ENCODE measurements at places on chromosomes 1 and 21.

- DNase-seq, result no peak
These were observed 1.8 kb downstream of the ARNT start for GRCh38 chr1:150874455-150875196.

DNA sequence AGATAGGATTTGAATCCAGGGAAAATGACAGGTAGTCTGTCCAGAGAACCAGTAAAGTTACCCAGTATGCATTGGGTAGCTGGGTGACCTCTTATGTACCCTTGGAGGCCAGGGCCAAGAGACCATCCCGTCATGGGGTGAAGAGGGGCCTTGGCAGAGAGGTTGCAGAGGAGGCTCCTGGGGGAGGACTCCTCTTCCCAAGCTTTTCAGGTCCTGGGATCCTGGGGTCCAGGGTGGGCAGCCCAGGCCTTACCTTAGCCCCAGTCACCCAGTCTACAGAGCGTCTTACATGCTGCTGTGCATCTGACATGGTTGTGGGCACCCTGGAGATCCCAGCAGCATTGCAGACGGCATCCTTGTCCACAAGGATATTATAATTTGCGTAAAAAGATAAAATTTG, 14.0 kb downstream of the PMF1 start:
- DNase-seq, result no peak

DNA sequence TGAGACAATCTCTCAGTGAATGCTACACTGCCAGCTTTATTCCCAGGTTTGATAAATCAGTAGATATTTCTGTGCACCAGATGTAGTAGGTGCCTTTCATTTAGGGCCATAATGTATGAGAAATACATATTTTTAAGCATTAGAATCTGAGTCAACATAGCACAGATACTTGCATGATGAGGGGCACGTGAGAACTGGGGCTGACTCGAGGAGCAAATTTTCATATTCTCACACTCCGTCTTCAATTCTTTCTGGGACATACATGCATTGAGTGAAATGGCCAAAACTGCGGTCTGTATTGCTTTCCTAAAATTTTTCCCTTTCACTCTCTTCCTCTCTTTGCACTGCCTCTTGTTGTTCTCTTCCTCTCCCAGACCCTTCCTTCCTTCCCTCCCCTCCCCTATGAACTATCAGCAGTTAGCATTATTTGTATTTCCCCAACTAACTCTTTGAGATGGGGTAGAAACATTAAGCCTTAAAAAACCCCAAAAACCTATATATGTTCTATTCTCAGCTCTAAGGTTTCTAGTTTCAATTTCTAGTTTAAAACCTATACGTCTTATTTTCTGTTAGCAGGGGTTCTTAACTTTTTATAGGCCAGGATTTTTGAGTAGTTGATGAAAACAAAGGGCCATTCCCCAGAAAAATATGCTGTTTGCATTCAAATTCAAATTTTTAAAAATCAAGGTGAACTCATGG, 289.1 kb downstream of the PTBP2 start:
- no peak for DNase-seq

GRCh38 chr1:44460107-44460882, 55.2 kb downstream of the RNF220 start:
- DNase-seq, result no peak

DNA sequence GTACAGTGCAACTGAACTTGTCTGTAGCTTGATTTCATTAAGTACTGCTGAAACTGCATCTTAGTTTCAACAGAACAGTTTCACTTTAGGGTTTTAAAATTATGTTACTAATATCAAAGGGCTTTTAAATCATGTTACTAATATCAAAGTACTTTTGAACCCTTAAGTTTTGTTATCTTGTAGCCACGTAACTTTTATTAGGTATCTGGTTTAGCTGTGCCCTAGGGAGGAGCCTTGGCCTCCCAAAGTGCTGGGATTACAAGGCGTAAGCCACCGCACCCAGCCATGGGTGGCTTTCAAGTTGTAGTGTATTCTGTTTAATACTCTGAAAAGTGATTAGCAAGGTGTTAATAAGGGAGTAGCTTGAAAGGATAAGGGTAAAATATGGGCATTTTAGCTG, 2.0 kb downstream of the KDM4A start:
- DNase-seq, result no peak

DNA sequence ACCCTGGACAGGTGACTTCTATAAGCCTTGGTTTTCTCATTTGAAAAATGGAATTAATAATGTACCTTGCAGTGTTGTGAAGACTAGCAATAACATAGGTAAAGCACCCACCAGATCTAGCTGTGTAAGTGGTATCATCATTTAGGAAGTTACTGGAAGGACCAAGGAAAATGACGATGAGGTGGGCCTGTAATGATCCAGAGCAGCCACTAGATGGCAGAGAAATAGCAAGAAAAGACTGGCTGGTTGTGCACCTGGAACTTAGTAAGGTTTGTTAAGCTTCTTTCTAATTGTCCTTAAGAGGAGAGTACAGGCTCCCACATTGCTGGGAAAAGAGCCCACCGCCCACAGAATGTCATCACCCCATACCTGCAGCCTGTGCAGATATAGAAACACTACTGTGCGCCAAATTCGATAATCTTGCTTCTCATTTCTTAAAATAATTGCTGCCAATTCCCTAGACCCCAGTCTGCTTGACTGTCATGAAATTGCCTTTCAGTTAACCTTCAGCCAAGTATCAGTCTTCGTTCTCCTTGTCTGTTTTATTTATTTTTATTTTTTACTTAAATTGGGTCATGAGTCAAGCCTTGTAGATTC, 37.2 kb downstream of the WNT4 start:
- no peak for DNase-seq

- DNase-seq, result no peak
These were observed 3.7 kb downstream of the RNF19B start for GRCh38 chr1:32960819-32961355.

GRCh38 chr21:34640858-34641257, 25.9 kb upstream of the RCAN1 start:
- no peak for DNase-seq

GRCh38 chr1:91846007-91846638, 39.8 kb downstream of the TGFBR3 start:
- no peak for DNase-seq

DNA sequence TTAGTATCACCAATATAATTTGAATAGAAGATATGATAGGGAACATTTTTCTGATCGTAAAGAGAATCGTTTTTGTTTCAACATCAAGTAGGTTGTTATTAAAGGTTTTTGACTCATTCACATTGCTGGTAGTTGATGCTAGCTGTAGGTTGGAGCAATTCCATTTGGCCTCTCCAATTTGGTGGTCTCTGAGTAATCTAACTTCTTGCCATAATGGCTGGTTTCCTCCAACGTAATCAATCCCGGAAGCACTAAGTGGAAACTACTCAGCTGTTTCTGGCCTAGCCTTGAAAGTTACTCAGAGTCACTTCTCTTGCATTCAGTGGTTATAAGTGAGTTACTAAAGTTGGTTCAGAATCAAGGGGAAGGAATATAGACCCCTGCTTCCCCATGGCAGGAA, 26.0 kb downstream of the RCOR3 start:
- no peak for DNase-seq

- no peak for DNase-seq
These were observed 25.7 kb upstream of the SLC19A2 start for GRCh38 chr1:169511316-169512005.

GRCh38 chr1:94727846-94728715, 92.1 kb upstream of the SLC44A3 start:
- DNase-seq, result no peak

GRCh38 chr1:16164213-16165072, 8.6 kb upstream of the EPHA2 start:
- no peak for DNase-seq

DNA sequence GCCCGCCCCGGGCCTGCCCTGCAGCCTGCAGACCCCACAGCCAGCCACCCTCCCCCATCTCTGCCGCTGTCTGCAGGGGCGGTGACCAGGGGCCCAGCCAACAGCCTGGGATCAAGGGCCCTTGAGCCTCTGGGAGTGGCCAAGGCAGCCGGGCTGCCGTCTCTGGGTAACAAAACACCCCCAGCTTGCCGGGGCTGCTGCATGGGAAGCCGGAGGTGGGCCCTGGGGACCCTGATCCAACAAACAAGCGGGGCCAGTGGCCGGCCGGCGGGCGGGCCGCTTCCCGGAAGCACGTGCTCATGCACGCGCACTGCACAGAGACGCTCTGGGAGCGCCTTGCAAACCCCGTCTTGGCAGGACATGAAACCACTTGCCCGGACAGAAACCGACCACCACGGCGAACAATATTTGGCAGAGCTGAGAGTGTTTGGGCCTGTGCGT, 13.2 kb downstream of the MEGF6 start:
- DNase-seq, result no peak

DNA sequence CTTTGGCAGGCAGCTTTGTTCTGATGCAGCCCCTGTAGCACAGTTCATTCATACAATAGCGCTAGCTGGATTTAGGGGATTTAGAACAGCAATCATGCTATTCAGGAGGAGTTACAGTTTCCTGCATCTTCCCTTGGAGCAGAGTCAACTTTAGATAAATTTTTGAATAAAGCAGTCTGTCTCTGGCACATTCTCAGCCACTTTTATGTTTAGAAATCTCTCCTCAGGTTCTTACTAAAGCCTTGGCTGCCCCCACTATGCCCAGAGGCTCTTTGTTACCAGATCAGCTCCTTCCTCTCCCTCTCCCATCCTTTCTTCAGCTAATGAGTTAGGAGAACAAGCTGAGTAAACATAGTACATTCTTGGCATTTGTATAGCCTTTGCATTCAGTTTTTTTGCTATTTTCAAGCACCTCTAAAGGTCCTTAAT, 17.0 kb upstream of the PIGC start:
- DNase-seq, result no peak

DNA sequence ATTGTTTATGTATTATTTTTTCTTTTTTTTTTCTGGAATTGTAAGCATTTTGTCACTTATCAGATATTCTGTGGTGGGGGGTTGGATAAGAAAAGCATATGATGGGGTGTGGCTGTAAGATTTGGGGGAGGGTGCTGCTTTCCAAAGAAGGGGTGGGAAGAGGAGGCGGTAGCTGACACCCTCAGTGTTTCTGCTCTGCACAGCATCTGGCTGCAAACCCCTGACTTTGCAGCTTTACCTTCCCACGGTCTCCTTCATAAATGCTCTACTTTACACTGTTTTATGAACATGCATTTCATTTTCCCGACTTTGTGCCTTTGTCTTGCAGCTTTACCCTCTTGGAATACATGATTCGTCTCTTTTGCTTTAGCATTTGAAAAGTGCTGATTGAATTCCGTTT, 7.6 kb downstream of the FMN2 start:
- no peak for DNase-seq
